ENCODE measurements at places on chromosomes 7 and 10.

GRCh38 chr7:102985176-102985783 is 72.5 kb downstream of the LRRC17 start:
- no peak for DNase-seq

- DNase-seq = no peak
Observed at GRCh38 chr10:35420044-35420443, 83.7 kb downstream of the CCNY start.

DNA sequence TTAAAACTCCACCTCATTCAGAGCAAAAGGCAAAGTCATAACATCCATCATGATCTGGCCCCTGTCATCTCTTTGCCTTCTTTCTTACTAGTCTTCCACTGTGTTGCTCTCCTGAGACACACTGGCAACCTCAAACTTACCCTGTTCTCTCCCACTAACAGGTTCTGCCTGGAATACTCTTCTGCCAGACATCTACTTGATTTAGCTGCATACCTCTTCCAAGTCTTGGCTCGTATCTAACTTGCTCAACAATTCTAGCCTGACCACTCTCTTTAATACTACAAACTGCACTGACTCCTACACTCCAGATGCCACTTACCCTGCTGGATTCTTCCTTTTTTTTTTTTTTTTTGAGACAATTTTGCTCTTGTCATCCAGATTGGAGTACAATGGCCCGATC is 167.0 kb upstream of the MTPN start:
- no peak for DNase-seq

DNA sequence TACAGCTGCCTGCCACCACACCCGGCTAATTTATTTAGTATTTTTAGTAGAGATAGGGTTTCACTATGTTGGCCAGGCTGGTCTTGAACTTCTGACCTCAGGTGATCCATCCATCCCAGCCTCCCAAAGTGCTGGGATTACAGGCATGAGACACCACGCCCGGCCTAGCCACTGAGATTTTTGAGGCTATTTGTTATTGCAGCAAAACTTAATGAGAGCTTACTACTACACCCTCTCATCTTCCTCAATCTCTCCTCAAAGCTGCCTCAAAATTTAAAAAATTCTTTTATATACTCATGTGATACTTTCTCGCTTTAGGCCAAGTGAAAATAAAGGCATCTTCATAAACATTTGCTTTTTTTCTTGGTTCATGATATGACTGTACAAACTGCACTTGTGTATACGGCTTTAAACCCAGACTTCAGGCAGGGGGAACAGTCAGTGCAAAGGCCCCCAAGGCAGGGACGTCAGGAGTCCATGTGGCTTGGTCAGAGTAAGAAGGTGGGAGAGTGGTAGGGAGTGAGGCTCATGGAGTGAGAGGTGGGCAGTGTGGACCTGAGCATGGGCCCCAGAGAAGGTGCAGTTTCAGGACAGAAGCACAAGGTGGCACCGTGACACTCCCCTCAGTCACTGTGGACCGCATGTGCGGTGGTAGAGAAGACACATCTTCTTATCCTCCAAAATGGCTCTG is 55.5 kb downstream of the SYPL1 start:
- peak; percentile 80 for DNase-seq

DNA sequence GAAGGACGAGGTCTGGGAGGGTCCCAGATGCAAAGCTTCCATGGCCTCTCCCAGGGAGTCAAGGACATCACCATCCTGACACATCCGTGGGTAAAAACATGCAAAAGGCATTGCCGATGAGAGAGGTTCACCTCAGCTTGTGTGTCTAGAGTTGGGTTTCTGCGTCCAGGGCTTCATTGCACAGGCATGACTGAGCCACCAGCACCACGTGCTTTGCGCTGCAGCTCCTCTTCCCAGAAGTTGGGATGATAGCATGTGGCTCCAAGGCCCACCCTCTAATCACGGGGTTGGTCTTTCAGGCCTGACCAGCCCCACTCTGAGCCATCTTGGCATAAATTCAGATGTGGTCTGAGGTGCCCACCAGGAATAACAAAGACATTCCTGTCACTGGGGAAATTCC is 7.1 kb upstream of the RASGEF1A start:
- no peak for DNase-seq

GRCh38 chr7:81690251-81690650 is 79.6 kb downstream of the HGF start:
- no peak for DNase-seq

DNA sequence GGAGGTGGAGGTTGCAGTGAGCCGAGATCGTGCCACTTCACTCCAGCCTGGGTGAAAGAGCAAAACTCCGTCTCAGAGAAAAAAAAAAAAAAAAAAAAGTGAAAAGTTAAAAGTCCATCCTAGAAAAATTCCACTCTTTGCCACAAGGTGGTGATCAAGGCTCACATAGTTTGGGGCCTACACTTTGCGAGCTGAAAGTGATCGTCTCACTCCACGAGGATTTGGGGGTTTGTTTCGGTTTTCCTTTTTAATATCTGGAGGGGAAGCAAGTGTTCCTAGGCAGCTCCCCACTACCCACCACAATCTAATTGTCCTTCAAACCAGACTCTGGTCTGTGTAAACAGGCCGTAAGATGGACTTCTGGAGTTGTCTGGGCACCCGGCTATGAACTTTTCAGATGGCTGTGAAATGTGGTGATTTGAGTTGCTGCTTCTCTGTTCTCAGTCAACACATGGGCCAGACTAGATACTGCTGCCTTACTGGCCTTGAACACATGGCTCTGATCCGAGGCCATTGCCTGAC is 27.1 kb downstream of the PRLHR start:
- peak; percentile 45 for DNase-seq

DNA sequence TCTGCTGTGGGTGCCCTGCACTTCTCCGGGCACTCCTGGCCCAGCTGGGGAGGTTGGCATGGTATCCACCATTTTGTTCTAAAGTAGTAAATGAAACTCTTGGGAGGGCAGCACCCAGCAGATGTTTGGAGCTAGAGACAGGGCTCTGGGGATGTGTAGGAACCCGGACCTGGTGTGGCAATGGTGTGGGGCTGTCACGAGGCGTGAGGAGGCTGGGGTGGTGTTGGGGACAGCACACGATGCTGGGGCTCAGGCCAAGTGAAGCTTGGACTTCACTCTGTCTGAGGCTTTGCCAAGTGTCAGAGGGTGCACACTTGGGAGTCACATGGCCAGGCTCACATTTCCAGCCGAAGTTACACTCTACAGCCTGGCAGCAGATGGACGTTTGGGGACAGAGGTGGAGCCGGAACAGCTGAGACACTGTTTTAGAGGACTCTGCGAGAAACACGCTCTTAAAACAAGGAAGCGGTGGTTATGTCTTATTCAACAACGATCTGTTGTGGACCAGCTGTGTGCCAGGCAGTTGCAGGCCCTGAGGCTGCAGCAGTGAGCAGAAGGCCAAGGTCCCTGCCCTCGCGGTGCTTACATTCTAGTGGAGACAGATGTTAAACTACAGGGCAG is 118.2 kb downstream of the CUX1 start:
- DNase-seq = no peak

DNA sequence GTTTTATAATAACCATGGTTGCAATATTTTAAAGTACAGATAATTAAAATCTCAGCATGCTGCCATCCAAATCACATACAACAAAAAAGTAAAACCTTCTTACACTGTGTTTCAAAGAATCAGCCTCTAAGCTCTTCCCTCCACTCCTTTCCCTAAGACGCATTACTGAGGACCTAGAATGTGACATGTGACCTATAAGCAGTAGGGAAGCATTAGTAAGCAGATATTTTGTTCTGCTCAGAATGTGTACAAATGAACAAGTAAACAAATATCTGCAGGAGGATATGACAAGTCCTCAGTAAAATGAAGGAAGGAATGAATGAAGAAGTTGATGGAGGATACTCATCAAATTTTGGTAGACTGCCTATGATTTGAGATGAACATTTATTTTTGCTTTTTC is 49.1 kb downstream of the RAB11FIP2 start:
- no peak for DNase-seq

GRCh38 chr10:119896061-119896655 is 3.6 kb downstream of the SEC23IP start:
- no peak for DNase-seq

- no peak for DNase-seq
Observed at GRCh38 chr7:134866617-134867016, 87.2 kb downstream of the CALD1 start.

DNA sequence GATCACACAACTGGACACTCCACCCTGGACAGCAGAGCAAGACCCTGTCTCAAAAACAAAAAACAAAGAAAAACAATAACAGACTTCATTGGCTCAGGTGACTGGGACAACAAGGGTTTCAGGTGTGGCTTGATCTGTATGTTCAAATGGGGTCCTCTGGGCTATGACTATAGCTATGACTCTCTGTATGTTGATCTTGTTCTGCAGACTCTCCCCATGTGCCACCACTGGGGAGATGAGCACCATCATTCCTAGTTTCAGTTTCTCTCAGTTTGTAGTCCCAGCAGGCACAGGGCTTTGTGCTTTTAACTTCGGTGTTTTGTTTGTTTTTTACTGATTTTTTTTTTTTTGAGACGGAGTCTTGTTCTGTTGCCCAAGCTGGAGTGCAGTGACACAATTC is 53.8 kb downstream of the SUFU start:
- no peak for DNase-seq

- no peak for DNase-seq
Observed at GRCh38 chr7:66800591-66800990, 60.1 kb downstream of the RABGEF1 start.

GRCh38 chr7:51318886-51319579 is 2.4 kb upstream of the COBL start:
- no peak for DNase-seq

- no peak for DNase-seq
Observed at GRCh38 chr10:120115959-120116358, 223.4 kb downstream of the SEC23IP start.

- DNase-seq = no peak
Observed at GRCh38 chr7:6365451-6365850, 82.3 kb downstream of the DAGLB start.

DNA sequence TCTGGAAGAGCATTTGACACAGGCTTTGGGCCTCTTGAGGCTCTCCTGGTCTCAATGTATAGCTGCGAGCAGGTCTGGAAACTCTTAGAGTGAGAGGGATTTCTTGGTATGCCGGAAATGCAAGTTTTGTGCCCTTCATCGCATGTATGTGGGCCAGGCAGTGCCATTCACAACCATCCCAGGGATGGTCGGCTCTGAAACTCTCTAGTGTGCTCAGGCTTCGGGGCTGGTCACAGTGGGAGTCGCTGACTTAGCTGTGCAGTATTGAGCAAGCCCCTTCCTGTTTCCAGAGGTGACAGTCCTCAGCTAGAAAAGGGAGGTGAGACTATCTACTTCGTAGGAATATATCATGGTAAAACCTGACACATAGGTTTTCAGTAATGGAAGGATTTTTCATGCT is 2.0 kb upstream of the AOAH start:
- DNase-seq = peak; percentile 28

GRCh38 chr7:54877683-54878082 is 118.7 kb upstream of the SEC61G start:
- DNase-seq = no peak

GRCh38 chr10:126247446-126247975 is 140.8 kb downstream of the ADAM12 start:
- no peak for DNase-seq

- DNase-seq = no peak
Observed at GRCh38 chr10:31974434-31975124, 45.9 kb upstream of the ARHGAP12 start.

- DNase-seq = no peak
Observed at GRCh38 chr10:78656417-78657162, 412.2 kb upstream of the ZMIZ1 start.

GRCh38 chr7:69796416-69796815 is 198.1 kb downstream of the AUTS2 start:
- DNase-seq = no peak

GRCh38 chr7:133618970-133619369 is 366.1 kb downstream of the EXOC4 start:
- DNase-seq = no peak

- no peak for DNase-seq
Observed at GRCh38 chr7:155360495-155361345, 63.0 kb downstream of the INSIG1 start.

GRCh38 chr10:78581133-78581694 is 487.6 kb upstream of the ZMIZ1 start:
- no peak for DNase-seq

DNA sequence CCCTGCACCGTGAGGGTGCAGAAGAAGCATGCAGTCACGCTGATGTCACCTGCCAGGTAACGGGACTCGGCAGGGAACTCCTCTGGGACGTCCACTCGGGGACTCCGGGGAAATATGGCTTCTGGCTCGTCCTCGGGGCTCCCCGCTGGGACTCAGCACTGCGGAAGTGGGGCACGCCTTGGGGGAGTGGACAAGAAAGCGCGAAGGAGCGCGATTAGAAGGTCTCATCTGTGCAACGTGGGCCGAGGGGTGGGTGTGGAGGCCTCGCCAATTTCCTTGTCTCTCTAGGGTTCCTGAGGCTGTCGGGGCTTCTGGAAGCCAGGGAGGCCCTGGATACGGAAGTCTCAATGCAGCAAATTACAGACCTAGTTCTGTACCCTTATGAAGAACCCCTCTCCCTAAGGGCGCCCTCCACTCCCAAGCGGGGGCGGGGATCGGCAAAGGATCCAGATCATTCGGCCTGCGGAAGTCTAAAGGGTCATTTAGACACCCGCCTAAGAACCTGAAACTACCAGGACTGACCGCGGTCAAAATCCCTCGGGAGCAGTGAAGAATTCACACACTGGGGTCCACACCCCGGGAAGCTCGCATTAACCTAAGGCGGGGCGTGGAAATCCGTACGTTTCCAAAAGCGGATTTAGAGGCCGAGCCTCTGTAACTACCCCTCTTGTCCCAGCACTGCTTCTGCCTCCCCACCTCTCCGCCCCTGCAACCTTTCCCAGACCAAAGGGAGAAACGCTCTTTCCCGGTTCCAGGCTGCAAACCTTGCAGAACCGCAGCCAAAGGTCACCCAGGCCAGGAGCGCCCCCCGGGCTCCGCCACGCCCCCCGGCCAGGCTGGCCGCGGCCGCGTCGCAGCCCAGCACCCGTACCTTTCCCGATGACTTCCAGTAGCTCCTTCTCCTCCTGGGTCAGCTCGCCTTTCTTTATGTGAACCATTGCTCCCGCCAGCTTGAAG is 640 bp downstream of the ANKMY2 start:
- peak; percentile 65 for DNase-seq

GRCh38 chr7:12741951-12742575 is 54.6 kb downstream of the ARL4A start:
- no peak for DNase-seq

GRCh38 chr7:12737836-12738235 is 50.4 kb downstream of the ARL4A start:
- no peak for DNase-seq

All from activated CD4-positive, alpha-beta memory T cell treated with anti-CD3 and anti-CD28 coated beads for 36 hours (primary cell).